ENCODE measurements at places on chromosomes 3 and 15.

DNA sequence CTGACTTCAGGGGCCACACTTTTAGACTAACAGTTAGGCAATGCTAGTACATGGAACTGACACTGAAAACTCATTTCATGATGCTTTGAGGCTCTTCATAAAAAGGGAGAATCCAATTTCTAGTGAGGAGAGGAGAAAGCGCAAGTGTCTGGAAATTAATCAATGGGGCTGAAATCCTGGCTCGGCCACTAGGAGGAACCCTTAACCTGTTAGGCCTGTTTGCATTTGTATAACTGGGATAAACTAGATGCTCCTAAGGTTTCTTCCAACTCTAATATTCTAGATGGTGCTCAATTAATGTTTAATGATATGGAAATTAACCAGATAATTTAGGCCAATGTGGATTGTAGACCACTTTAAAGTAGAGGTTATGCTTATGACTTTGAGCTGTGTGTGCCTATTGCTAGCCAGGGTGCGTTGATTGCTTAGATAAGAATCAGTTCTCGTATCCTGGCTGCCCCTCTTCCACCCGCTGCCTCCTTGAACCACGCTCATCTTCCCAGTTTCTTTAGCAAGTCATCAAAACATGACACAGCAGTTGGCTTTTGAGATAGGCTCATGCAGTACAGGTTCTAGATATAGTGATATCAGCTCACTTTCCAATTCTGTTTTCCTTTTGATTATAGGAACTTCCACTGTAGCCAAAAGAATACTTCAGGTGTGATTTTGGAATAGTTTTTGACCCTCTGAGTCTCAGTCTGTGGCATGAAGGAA, 16.8 kb upstream of the CRBN start:
- no peak for DNase-seq

DNA sequence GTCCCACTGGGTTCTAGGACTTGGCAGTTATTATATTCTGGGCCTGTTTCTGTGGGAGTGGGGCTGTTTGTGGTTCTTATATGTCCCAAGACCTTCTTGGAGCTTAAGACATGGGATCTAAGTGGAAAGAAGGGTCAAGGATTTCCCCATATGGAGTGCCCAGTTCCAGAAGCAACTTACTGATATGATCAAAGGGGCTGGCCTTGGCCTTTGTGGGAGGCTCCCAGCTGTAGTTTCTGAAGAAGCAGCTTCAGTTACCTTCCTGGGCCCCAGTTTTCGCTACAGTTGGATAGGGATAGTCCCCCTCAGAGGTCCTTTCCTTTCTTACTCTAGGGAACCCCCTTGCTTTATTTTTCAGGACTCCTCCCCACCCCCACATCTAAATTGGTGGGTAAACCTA, 56.0 kb downstream of the RAB11A start:
- no peak for DNase-seq

GRCh38 chr3:55622733-55623132, 135.6 kb upstream of the WNT5A start:
- DNase-seq: no peak

- DNase-seq: no peak
Observed at GRCh38 chr15:84981711-84982300, at the start of gene PDE8A. TSS of gene PDE8A (plus strand) at chr15:84981856. CDS start at chr15:84982163, 307 bp downstream.

GRCh38 chr3:193944518-193944884, 191.4 kb upstream of the HES1 start:
- no peak for DNase-seq

DNA sequence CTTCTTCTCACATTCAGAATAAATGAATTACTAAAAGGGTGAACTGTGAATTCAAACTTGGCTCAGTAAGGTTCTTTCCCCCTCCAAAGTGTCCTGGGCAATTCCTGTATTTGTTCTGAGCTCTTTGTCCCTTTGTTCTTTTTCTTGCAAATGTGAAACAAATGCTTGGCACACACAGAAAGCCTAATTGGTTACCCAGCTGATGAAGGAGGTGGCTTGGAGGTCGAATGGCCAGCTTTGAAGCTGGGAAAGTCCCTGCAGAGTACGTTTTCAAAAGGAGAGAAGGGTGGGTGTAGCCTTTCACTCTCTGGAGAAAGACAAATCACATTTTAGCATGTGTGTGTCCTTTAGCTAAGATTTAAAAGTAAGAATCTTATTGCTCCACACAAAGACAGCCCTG, 154.4 kb downstream of the PEX5L start:
- DNase-seq: no peak

- no peak for DNase-seq
Observed at GRCh38 chr3:188796122-188796631, 375.6 kb upstream of the TPRG1 start.

DNA sequence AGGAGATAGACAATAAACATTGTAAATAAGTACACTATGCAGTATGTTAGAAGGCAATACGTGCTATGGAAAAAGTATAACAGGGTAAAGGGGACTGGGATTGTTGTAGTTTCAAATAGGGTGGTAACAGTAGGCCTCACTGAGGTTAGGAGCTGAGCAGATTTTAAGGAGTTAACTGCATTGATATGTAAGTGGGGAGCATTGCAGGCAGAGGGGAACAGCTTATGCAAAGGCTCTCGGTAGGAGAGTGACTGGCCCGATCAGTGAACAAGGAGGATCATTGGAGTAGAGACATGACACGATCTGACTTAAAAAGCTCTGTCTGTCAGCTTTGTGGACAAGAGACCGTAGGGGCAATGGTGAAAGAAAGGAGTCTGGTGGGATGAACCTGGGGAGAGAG, 46.8 kb downstream of the PCCB start:
- DNase-seq: no peak

DNA sequence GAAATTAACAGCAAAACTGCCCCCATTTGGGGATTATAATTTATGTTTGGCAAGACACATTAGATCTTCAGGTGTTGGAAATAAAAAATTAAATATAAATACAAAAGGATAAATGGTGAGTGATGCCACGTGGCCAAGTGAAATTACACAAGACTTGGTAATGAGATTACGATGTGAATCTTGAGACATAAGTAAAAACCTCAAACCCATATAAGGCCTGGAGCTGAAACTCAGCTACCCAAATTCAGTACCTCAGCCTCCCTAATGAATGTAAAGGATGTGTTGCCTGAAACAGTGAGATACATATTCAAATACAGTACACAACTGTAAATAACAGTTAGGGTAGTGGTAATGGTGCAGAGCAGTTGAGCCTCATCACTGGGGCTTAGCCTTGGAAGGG, 1146.6 kb downstream of the OTOL1 start:
- DNase-seq: no peak

DNA sequence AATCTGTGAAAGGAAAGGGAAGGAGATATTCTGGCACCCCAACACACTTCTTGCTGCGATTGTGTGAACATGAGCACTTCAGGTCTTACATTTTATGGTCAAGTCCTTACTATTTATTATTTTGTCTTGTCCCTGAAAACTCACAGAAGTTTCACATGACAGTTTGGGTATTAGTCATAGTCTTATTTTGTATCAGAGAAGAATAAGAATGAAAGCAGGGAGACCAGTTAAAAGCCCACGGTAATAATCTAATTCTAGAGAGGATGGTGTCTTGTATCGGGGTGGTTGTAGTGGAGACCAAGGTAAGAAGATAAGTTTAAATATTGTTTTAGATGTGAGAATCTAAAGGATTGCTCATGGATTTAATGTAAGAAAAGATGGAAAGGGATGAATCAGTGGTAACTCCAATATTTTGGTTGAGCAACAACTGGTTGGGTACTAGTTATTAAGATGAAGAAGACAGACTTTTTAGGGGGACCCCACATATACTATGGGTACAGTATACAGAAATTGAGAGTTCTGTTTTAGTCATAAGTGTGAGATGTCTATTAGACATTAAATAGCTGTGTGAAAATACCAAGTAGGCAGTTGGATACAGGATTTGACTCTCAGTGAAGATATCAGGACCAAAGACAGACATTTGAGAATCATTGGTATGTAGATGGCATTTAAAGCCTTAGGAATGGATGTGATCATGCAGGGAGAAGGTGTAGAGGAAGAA, 227.6 kb downstream of the MFSD1 start:
- no peak for DNase-seq

DNA sequence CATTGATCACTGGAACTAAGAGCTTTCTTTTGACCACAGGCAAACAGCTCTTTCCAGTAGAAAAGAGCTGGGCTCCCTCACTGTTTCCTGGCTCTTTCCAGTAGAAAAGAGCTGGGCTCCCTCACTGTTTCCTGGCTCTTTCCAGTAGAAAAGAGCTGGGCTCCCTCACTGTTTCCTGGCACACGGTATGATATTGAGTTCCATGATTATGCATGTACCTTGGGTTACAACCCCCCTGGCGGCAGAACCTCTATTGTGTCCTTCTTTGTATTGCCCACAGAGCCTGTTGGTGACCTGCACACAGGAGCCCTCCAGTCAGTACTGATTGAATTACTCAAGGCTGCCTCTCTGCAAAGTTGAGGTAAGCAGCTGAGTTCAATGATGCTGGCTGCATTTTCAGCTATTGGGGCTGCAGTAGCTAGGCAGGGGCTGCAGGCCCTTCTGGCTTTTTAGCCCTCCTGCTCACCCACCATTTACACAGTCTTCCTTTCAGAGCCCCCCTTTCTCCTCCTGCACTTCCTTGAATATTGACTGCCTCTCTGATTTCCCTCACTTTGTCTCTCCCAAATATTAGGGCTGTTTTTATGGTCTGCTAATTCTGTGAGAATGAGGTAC, 10.2 kb downstream of the ACKR2 start:
- DNase-seq: no peak

GRCh38 chr3:141100112-141100511, 49.0 kb downstream of the SPSB4 start:
- DNase-seq: no peak

DNA sequence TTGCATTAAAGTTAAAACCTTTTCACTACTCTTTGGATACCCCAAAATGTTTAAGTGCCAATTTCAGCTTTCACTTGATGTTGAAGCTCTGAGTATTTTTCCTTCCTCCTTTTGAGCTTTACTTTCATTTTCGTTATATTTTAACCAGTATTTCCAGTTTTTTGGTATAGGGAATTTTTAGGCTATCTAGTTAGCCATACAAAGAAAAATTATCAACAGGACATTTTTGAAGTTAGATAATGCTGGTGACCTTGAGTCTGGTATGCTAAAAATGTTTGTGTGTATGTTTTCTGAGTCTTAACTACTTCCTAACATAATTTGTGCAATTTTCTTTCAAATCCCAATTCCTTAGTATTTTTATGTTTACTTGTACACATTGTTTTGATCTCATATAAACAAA, 284.8 kb downstream of the OTOL1 start:
- no peak for DNase-seq

DNA sequence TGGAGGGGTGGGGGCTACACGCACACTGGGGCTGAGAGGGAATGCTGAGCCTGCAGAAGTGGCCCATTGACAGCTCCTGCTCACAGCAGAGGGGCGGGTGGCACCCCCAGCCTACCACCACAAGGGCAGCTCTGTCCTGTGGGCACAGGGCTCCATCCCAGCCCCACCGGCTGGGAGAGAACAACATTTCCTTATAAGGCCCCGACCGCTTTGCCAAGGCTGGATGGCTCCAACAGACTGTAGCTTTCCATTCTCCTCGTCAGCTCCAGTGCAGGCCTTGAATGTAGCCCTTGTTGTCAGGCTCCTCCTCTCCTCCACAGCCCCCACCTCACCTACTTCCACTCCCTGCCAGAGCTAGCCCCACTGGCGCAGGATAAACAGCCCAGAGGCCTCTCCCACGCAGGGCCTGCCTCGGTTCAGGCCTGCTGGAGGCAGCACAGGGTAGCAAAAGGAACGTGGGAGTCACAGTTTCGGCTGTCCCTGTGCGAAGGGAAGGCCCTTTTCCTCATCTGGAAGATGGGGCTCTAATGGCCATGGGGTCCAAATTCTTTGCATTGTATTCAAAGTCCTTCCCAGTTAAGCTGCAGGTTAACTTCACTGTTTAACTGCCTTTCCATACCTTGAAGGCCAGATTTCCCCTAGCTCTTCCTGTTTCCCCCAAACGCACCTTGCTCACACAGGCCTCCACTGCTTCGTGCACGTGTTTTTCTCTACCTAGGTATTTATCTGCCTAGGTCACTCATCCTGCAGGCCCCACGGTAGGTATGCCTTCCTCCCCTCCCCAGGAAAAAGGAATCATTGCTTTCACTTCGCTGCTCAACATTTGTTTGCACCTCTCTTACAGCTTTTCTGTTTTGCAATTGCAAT, 101.6 kb upstream of the LPP start:
- DNase-seq: no peak

- DNase-seq: no peak
Observed at GRCh38 chr15:82146990-82147461, 101.2 kb upstream of the MEX3B start.

GRCh38 chr3:120102232-120102631, 8.0 kb upstream of the GSK3B start:
- no peak for DNase-seq

GRCh38 chr15:70882361-70882760, 9.9 kb downstream of the THAP10 start:
- DNase-seq: no peak

DNA sequence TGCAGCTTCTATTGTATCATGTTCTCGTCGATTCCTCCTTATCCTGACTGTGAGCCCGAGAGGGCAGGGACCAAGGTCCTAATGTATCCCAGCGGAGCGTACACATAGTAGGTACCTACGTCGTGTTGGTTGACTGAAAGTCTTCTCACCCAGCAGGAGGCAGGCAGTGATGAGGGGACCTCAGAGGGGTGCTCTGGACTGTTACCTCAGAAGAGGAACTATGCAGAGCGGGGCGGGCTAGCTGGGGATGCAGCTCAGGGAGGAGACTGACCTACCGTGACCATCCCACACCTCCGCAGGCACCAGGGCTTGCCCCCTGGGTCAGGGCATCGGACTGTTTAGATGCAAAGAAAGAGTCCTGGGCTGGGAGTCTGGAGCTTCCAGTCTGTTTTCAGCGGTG, 11.4 kb downstream of the CHAC1 start:
- no peak for DNase-seq

DNA sequence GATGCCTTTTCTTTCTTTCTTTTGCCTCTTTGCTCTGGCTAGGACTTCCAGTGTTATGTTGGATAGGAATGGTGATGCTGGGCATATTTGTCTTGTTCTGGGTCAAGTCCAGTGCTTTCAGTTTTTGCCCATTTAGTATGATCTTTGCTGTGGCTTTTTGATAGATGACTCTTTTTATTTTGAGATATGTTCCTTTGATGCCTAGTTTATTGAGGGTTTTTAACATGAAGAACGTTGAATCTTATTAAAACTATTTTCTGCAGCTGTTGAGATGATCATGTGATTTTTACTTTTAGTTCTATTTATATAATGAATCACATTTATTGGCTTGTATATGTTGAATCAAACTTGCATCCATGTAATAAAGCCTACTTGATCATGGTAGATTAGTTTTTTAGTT, 363.8 kb upstream of the RASGRP1 start:
- no peak for DNase-seq

Data from hematopoietic multipotent progenitor cell treated with erythropoietin and hydrocortisone succinate and interleukin-3 and kit ligand, for 17 days (in vitro differentiated cells).